ENCODE measurements at places on chromosomes 1 and 21.

DNA sequence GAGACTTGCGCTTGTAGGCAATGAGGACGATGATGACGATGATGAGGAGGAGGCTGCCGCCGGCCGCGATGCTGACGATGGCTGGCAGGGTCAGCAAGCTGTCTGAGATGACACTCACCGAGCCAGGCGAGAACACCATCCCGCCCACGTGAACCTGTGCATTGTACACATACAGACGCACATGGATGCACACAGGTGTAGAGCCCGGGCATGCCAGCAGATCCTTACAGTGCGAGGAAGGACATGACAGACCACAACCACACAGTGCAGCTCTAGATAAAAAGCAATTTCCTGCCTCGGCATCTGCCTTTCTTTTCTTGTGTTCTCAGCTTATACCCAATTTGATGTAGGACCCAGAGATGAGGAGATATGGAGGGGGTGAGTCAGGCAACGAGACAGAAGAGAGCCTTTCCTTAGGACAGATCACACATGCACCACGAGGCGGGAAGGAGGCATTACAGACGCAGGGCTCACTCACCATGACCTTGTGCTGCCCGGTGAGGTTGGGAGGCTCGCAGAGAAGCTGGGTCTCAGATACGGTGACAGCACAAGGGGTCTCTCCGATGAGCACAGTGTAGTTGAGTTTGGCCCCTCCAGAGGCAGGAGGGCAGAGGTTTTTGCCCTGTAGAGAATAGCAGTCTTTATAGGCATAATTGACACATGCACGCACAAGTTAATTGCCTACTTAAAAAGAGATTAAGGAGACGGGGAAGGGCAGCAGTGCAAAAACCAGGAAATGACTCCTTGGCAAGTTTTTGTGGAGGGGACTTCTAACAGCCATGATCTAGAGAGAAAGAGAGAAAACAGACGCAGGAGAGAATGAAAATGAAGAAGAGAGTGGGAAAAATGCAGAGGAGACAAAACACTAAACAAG lies 133.9 kb upstream of the CD34 start:
- DNase-seq, result no peak

DNA sequence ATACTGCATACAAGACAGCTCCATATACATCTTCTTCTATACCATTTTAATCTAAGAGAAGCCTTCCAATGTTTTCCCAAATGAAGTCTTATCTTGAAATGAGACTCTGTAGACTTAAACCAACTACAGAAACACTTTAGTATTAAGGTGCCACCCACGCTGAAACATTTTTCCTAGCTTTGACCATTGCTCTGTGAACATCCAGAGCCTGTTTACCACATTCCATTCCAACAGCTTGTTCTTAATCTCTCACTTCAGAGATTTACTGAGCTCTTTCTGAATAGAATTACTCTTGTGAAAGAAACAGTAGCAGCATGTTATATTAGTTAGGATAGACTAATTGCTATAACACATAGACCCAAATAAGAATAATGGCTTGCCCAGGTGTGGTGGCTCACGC lies 19.6 kb upstream of the POGZ start:
- DNase-seq, result no peak

GRCh38 chr21:46203203-46203600 lies 18.9 kb upstream of the SPATC1L start:
- no peak for DNase-seq

DNA sequence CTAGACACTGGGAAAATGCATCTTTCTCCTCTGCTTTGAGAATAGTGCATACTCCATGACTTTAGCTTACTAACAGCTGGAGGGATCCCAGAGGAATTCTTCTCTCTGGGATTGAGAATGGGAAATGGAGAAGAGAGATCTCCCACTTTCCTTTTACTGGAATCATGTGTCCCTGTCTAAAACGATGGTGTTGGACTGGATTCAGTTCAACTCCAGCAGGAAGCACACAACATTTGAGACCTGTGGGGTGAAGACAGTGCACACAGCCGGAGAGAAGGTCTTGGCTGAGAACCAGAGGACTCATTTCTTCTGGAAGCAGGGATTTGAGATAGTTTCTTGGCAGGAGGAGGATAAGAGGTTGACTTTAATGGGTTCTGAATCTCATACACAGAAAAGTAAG lies 58.7 kb downstream of the TRABD2B start:
- no peak for DNase-seq

- no peak for DNase-seq
Observed at GRCh38 chr1:214426426-214426812, 125.0 kb downstream of the PTPN14 start.

- no peak for DNase-seq
Observed at GRCh38 chr1:205348554-205349487, 7.9 kb downstream of the KLHDC8A start.

DNA sequence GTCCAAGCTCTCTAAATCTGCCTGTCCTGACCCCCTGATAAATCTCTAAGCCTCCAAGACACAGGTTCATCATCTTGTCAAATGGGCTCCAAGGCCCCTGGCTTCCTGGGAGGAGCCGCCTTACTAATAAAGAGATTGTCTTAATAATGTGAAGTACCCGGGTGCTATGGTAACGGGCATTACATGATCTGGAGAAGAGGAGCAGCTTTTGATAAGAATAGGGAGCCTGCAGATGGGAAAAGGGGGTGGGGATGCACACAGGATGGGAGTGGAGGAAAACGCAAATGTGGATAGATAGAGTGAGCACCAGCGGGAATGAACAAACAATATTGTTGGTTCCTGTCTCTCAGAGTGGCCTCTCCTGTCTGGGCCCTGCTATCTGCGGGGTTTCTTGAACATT lies 11.9 kb upstream of the RXRG start:
- no peak for DNase-seq

- no peak for DNase-seq
Observed at GRCh38 chr1:150309758-150310508, 11.4 kb upstream of the PRPF3 start.

DNA sequence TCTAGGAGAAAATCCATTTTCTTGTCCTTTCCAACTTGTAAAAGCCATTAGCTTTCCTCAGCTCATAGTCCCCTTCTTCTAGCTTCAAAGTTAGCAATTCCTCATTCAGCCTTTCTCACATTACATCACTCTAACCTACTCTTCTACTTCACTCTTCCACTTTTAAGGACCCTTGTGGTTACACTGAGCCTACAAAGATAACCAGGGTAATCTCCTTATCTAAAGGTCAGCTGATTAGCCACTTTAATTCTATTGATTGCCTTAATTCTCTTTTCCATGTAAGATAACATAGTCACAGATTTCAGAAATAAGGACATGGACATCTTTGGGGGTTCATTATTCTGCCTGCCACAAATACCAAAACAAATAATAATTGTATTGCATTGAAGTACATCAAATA lies 8.5 kb upstream of the SPATA6 start:
- DNase-seq, result no peak

- no peak for DNase-seq
Observed at GRCh38 chr1:195376190-195376589, 1232.0 kb downstream of the KCNT2 start.

DNA sequence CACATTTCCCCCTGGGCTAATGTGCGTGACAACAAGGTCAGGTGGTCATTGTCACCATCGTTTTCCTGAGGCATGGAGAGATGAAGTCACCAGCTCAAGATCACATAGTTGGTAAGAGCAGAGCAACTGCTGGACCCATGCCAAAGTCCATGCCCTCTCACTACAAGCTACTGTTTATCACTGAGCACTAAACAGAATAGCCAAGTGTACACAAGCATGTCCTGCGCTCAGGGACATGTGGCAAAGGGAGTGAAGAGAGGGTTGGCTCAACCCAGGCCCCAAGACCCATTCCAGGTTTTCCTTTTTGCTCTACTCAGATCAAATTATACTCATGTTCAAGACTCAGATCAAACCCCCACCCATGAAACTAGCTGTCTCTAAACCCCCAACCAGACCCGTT lies 20.8 kb downstream of the LRRC52 start:
- DNase-seq, result no peak

- no peak for DNase-seq
Observed at GRCh38 chr1:156901966-156902915, 8.7 kb downstream of the PEAR1 start.

- no peak for DNase-seq
Observed at GRCh38 chr21:20404915-20405314, 593.3 kb upstream of the NCAM2 start.

DNA sequence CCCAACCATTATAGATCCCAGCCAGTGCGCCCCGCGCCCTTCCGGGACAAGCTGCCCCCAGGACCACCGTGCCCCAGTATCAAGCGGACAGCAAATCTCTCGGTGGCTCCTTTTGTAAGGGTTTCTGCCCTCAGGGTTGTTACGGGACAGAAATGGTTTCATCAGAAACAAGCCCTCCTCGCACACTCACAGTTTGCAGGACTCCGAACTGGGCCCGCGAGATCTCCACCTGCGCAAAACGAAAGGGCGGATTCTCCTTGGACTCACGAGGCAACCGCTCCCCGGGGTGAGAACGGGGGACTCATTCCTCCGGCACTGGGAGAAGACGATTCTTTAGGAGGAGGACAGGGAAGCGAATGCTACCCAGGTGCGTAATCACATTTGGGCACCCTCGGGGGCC lies 51.1 kb upstream of the H6PD start:
- no peak for DNase-seq

GRCh38 chr1:241947354-241947753 lies 10.2 kb upstream of the BECN2 start:
- DNase-seq, result no peak

DNA sequence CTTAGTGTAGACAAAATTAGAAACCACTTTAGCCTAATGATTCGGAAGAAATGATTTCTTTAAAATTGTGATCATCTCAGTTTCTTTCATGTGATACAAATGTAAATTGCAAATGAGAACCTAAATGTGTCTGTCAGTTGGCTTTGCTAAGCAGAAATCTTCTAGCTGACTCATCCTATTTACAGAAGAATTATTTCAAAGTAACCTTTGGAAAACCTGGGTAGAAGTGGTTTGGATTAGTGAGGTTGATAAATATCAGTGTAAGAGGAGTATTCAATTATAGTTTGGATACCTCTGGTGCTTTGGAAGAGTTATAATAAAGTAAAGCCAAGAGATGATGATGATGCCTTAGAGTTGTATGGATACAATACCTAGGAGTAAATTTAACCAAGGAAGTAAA lies 37.4 kb downstream of the CC2D1B start:
- no peak for DNase-seq

DNA sequence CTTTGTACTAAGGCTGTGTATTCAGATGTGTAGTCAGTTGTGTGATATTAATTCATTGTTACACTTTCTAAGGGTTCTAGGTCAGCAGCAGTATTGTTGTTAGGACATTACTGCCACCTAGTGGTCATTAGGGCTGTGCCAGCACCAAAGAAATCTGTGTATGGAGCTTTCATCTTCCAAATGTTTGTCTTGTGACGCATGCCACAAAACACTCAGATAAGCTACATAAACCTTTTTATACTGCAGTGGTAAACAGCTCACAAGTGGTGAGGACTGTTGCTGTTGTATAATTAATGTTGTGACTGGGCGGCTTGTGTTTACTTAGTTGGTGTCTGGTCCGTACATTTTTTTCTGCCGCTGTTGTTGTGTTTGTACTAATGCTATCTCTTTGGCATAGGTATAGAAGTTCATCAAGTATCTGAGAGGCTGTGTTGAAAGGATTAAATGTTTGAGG lies 51.7 kb downstream of the S1PR1 start:
- peak; percentile 76 for DNase-seq
